Inflammatory macrophage treated with lipopolysaccharide for 1 hour (primary cell): ENCODE measurements at places on chromosomes 1 and 21.

- no peak for DNase-seq
These were observed 9.1 kb upstream of the AK2 start for GRCh38 chr1:33045814-33046213.

DNA sequence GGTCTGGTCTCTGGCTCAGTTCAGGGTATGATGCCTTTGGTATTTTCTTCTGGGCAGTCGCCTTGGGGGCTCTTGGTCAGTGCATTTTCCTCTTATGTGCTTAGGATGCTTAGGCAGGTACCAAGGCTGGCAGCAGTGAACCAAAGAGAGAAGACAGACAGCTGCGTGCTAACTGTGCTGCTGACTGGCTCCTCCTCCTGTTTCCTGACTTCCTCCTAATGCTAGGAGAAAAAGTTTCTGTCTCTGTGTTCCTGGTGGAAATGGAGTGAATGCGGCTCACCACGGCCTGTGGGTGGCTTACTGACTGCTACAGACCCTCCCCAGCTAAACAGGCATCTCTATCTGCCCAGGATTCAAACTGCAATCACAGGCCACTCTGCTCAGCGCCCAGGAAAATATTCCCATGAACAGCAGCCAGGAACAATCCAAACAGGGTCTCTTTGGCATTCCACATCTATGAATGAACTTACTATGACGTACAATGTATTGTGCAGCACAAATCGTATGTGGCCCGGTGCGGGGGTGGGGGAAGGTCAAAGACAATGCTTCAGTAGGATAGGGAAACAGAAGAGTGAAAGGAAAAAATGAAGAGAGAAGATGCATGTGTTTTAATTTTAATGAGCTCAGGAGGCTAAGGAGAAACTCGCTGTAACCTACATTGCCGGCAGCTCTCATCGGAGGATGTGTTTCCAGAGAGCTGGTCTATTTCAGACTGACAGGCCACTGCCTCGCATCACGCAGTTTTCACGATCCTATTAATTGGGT is 2.8 kb downstream of the ABCG1 start:
- no peak for DNase-seq

DNA sequence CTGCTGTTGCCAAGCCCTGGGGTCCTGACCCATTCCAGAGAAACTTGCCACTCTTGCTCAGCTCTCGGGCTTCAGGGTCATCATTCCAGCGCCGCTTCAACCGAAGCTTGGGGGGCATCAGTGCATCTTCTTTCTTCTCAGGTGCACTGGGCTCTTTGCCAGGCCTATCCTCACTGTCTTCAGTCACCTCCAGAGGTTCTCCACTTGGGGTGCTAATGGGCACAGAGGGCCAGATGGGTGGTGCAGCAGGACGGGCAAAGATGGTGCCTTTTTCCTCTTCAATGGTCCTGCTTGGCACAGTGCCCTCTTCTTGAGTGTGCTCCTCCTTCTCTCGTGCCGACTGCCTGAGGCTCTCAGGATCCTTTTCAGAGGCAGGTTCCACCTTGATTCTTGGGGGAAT is 13.3 kb downstream of the ETV3 start:
- no peak for DNase-seq

DNA sequence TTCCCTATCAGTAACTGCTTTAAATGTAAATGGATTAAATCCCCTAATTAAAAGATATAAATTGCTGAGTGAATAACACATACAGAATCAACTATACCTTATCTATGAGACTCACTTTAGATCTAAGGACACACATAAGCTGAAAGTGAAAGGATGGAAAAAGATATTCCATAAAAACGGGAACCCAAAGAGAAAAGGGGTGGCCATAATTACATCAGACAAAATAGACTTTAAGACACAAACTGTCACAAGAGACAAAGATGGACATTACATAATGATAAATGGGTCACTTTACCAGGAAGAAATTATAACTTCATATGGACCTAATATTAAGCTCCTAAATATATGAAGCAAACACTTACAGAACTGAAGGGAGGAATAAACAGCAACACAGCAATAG is 59.2 kb downstream of the SLC25A24 start:
- DNase-seq: peak; percentile 82

DNA sequence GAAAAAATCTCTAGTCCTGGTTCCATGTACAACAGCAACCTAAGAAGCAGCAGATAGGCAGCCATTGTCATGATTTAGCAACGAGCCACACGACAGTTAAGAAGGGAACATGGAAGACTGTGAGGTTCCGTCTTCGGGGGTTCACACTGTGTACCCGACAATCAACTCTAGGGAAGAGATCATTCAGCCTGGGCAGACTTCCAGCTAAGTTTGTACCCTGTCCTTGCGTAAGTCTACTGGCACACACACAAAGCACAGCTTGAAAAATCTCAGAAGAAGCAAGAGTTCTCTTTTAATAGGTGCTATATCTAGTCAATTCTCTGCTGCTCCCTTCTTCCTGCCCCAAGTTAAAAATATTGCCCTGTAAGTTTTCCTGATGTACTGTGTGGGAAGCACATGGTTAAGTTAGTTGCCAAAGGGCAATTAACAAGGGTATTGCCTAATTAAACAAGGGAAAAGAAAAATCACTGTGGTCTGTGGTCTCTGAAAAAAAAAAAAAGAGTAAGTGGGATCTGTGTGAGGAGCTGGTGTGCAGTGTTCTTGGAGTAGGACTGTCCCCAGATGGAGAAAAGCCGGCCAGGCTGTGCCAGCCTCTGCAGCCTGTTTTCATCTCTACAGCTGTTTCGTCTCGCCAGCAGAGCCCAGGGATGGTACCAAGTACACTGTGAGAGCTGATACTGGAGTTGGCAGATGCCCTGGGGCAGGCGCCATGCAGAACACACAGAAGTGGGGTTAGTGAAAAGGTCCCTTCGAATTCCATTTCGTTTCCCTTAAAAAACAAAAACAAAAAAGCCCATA is 6.4 kb upstream of the MYBPHL start:
- DNase-seq: no peak

GRCh38 chr21:38775733-38776132 is 30.0 kb upstream of the ETS2 start:
- DNase-seq: no peak

GRCh38 chr1:59081795-59082194 is 215.1 kb upstream of the FGGY start:
- DNase-seq: no peak

DNA sequence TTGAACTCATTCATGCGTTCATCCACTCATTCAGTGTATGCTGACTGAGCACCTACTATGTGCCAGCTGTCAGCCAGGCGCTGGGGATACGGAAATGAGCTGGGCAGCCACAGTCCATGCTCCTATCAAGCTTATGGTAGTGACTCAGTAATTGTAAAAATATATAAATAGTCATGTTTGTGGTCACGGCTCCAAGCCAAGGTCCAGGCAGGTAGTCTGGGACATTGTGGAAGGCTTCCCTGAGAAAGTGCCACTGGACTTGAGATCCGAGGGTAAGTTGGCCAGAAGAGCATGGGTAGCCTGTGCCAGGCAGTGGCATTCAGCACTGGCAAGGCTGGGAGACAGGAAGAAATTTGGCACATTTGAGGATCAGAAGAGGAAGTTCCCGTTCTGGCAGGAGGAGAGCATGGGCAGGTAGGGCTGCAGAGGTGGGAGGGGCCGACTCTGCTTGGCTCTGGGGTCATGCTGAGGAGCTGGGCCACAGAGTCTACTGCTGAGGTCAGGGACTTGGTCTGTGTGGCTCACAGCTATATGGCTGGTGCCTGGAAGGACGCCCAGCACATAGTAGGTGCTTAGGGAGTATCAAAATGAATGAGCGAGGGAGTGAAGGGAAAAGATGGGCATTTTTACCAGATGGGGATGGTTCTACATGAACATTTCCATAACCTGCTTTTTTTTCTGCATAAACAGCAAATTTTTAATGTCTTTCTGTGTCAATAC is 6.9 kb downstream of the PTPRF start:
- DNase-seq: no peak

GRCh38 chr1:157195521-157196244 is 57.5 kb upstream of the ETV3 start:
- no peak for DNase-seq

GRCh38 chr21:29538115-29538514 is 239.4 kb downstream of the BACH1 start:
- DNase-seq: no peak

- DNase-seq: no peak
These were observed 2.5 kb downstream of the AGRN start for GRCh38 chr1:1022302-1023009.

DNA sequence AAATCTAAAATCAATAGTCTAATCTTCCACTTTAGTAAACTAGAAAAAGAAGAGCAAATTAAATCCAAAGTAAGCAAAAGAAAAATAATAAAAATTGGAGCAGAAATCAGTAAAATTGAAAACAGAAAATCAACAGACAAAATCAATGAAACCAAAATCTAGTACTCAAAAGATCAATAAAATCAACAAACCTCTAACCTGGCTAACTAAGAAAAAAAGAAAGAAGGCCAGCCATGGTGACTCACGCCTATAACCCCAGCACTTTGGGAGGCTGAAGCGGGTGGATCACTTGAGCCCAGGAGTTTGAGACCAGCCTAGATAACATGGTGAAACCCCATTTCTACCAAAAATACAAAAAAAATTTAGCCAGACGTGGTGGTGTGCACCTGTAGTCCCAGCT is 22.8 kb downstream of the PDIK1L start:
- DNase-seq: no peak

DNA sequence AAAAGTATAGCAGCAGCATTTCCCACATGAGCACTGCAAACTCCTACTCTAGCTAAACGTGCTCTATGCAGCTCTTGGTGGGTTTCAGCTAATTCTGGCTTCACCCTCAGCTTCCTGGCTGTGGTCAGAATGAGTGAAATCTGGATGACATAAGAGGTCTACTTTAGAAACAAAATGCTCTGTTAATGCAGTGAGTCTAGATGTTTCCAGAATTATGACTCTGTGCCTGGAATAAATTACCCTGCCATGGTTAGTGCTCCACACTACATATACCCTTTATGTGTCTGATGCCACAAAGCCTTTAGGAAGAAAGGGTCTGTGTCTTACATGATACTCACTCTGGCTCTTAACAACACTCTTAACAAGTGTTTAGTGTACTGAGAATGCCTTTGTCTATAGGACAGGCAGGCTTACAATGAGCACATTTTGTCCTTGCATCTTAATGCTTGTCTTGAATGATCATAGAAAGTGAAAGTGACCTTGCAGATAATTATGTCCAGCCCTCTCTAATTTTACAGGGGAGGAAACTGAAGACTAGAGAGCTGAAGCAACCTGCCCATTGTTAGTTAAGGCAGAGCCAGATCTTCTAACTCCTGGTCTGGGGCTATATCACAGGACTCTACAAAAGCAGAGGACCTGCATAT is 9.2 kb downstream of the S100A10 start:
- DNase-seq: no peak

GRCh38 chr1:236078993-236079392 is 14.1 kb upstream of the NID1 start:
- no peak for DNase-seq

DNA sequence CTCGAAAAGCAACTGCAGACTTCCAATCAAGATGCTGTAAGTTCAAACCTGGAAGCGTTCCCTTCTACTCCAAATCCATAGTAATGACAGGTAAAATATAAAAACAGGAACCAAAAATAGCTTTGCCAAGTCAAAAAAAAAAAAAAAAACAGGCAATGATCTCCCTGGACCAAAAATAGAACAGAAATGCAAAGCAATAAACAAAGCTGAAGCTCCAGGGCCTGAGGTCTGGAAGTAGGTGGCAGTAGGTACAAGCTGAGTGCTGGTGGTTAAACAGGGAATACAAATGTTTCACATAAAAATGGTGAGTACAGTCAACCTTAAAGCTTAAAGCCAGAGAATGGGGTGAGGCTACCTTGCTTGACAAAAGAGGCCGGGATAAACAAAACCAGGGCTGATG is 610.8 kb downstream of the SMYD3 start:
- DNase-seq: no peak

DNA sequence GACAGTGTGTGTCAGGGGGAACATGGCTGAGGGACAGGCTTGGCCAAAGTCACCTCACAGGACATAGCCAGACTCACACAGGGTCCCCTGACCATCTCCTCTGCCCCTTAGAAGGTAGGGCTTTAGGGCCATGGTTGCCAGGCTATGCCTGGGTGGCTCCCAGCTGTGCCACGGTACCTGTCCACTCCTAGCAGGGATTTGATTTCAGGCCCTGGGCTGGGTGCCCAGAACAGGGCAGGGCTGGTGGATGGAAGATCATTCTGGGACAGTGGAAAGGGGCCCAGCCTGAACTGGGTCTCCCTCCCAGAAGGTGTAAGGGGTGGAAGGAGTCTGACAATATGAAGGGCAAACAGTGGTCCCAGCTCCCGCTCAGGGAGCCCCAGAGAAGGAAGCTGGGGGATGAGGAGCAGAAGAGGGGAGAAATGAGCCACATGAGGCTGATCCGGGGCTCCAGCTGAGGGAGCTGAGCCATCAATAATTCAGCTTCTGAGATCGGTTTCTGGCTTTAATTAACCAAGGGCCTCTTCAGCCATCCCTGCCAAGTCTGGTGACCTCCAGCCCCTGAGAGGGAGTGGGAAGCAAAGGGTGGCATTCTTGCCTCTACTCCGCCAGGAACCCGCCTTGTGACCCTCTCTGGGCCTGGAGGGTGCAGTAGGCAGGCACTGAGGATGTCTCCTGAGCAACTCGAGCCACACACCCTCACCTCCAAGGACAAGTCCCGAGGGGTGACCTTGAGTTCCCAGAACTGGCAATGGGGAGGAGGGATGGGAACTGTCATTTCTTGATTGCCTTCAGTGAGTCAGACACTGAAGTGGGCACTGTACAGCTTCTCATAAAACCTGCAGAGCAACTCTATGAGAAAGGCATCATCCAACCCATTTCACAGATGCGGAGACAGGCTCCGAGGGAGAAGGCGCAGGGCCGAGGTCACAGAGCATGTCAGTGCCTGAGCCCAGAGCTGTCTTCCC is 2.1 kb downstream of the CD164L2 start:
- no peak for DNase-seq

- DNase-seq: no peak
These were observed 51.5 kb upstream of the GCLM start for GRCh38 chr1:93960641-93961147.

DNA sequence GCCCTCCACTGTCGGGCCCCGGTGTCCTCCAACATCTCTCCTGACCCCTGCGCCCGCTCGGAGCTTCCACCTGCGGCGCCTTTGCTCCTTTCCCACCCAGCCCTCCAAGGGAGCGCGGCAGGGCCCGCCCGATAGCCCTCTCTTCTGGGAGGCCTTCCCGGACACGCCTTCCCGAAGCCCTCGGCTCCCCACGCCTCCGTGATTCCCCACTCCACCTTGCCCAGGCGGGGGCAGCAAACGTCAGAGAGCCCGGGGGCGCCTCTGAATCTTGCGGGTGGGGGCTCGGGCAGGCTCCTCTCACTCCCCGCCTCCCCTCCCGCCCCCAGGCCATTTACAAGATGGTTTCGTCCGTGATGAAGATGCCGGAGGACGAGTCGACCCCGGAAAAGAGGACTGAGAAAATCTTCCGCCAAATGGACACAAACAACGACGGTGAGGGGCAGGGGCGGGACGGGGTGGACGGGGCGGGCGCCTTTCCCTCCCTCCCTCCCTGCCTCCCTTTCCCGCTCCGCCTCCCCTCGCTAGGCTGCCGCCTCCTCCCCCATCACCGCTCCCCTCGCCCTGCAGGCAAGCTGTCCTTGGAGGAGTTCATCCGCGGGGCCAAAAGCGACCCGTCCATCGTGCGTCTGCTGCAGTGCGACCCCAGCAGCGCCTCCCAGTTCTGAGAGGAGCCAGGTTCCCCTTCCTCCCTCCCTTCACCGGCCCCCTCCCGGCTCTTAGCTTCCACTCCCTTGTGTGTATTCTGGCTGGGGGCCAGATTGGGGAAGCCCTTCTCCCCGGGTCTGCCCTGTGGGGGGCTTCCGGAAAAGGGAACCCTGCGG is 7.1 kb downstream of the HPCA start:
- DNase-seq: no peak

- DNase-seq: no peak
These were observed 13.1 kb downstream of the CDCA8 start for GRCh38 chr1:37705399-37705798.

- DNase-seq: no peak
These were observed 49.0 kb downstream of the OMA1 start for GRCh38 chr1:58497499-58497898.
